CD4-positive, alpha-beta T cell treated with Interleukin-17A for 1 hour (primary cell): ENCODE measurements at places on chromosomes 3 and 15.

GRCh38 chr3:160434071-160434470 is 15.5 kb downstream of the TRIM59 start:
- DNase-seq: no peak

GRCh38 chr3:48185129-48185528 is 3.1 kb downstream of the CDC25A start:
- DNase-seq: no peak

DNA sequence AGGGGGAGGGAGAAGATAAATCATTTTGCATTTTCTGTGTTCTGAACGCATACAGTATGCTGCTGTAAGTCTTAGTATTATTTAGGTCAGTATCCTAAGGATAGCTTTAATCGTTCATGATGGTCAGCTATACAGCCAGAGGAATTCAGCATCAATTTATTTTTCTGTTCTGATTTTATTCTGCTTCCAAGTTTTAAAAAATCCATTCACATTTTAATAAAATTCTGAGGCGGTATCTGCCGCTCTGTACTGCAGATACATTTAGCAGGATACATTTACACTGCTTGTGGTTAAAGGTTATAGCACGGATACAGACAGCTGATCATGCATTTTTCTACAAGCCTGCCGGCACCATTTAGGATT is 17.8 kb downstream of the ZBTB38 start:
- DNase-seq: no peak

GRCh38 chr15:90449206-90449735 is 61.2 kb downstream of the IQGAP1 start:
- no peak for DNase-seq

DNA sequence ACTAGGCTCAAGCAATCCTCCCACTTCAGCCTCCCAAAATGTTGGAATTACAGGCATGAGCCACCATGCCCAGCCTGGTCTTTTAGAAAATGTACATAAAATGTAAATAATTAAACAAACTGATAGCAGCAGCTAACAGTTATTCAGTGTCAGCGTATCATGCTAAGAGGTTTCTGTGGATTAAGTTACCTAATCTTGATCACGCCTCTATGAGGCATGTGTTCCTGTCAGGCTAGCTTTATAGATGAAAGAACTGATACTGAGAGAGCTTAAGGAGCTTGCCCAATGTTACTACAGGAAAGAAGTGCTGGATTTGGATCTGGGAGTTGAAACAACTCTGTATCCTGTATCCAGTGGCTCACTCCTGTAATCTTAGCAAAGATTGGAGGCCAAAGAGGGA is 11.2 kb upstream of the MST1R start:
- DNase-seq: no peak

DNA sequence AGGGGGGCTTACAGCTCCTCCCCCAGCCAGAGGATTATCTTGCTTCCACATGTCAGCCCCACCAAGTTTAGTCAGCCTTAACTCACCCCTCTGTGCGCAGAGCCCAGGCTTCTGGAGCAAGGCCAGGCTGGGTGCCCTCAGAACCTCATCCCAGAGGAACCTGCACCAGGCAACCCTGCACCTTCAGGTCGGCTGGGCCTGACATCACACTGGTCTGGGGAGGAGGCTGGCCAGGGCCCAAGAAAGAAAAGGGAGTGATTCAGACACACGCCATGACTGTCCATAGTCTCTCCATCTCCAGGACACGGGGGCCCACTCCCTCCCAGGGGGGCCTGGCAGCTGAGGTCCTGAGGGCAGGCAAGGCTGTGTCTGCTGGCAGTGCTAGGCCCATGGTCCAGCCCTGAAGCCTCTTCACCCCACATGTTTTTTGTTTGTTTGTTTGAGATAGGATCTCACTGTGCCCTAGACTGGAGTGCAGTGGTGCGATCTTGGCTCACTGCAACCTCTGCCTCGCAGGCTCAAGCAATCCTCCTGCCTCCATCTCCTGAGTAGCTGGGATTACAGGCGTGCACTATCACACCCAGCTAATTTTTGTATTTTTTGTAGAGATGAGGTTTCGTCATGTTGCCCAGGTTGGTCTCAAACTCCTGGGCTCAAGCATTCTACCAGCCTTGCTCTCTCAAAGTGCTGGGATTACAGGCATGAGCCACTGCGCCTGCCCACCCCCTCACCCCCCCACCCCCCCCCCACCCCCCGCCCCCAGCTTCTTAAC is 11.1 kb downstream of the TNK2 start:
- DNase-seq: no peak
